NCI-H524 (cell line): ENCODE measurements at places on chromosomes 16 and 17.

GRCh38 chr17:44552361-44552760 lies 4.9 kb upstream of the FZD2 start:
- no peak for DNase-seq

GRCh38 chr17:18045691-18046350 lies 6.6 kb downstream of the GID4 start:
- no peak for DNase-seq

- no peak for DNase-seq
These were observed 33.5 kb downstream of the HS3ST3B1 start for GRCh38 chr17:14334276-14334840.

DNA sequence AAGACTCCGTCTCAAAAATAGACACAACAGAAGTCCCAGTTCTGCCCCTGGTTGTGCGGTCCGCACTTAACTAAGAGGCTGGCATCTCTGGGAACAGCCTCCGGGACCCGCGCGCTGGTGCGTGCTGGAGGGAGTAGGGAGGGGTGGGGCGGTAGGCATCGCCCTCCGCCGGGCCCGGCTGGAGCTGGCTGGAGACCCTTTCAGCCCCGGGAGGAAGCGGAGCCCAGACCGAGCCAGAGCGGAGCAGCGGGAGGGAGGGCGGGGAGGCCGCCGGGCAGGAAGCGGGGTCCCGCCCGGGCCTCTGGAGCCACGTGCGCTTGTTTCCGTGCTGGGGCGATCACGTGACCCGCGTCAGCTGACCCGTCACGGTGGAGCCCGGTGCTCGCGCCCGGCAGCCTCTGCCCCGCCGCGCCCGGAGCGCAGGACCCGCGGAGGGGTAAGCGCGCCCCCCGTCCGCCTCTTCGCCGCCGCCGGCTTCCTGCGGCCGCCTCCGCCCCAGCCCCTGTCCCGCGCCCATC lies at the start of gene WDR81:
Gene WDR81 (plus strand): TSS at position 354 of the 518 bp plus-strand sequence. CDS start 256 bp downstream, outside the sequence.
- peak; percentile 69 for DNase-seq

GRCh38 chr17:17840751-17841591 lies 4.2 kb upstream of the SREBF1 start:
- peak; percentile 51 for DNase-seq

DNA sequence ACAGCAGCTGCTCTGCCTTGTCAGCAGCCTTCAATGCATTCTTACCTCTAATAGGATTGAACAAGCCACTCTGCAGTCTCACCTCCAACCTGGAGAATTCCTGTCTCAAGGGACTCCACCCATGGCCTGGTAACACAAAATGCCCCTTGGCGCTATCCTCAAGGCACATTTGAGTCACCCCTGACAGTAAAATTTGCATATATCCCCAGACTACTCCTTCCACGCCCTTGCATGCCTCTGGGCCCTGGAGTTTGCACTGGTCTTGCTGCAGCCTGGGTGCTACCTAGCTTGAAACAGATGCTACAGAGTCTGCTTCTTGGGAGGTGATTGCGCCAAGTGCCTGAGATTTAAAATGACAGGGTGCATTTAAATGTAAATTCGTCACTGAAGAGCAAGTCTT lies 391.4 kb upstream of the MAF start:
- no peak for DNase-seq

DNA sequence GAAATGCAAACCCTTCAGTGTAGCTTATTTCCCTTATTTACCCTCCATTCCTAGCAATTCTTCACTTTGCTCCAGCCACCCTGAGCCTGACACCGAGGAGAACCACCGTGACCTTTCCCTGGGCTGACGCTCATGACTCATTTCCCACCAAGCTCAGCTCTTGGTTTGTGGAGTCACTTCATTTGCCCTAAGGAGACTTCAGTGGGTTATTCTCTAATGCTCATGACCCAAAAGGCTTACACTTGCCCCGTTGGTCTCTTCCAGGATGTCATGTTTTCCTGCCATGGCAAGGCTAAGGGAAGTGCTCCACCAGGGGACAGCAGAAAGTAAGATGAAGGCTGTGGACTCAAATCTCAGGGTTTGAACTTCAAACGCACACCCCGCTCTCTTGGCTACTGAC lies 161.0 kb downstream of the CBLN1 start:
- DNase-seq, result no peak

- no peak for DNase-seq
These were observed 10.7 kb upstream of the TCF25 start for GRCh38 chr16:89862732-89863131.

- DNase-seq, result peak; percentile 95
These were observed 2.8 kb downstream of the TRAF4 start for GRCh38 chr17:28746611-28747050.

DNA sequence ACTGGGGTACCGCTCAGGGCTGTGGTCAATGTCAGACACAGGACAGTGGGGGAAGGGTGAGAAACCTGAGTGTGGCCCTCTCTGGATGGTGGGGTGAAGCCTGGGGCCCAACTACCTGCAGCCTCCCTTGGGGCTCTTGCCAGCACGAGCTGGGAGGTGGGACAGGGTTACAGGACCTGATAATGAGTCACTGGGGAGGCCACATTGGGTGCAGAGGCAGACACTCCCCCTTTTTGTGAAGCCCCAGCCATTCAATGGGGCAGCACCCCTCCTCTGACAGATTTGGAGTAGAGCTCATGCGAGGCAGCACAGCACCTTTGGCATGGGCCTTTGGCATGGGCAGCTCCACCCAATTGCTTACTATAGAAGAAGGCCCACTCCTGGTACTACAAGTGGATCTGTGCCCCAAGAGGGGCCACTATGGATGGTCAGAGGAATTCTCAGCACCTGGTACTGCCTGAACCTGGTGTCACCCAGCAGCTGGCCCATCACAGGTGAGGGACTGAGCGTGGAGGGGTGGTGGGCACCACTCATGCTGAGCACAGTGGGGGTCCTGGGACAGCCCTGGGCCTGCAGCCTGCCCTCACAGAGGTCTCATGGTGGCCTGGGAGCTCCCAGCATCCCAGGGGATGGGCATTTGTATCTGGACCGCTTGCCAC lies 45.2 kb upstream of the SMPD3 start:
- no peak for DNase-seq

DNA sequence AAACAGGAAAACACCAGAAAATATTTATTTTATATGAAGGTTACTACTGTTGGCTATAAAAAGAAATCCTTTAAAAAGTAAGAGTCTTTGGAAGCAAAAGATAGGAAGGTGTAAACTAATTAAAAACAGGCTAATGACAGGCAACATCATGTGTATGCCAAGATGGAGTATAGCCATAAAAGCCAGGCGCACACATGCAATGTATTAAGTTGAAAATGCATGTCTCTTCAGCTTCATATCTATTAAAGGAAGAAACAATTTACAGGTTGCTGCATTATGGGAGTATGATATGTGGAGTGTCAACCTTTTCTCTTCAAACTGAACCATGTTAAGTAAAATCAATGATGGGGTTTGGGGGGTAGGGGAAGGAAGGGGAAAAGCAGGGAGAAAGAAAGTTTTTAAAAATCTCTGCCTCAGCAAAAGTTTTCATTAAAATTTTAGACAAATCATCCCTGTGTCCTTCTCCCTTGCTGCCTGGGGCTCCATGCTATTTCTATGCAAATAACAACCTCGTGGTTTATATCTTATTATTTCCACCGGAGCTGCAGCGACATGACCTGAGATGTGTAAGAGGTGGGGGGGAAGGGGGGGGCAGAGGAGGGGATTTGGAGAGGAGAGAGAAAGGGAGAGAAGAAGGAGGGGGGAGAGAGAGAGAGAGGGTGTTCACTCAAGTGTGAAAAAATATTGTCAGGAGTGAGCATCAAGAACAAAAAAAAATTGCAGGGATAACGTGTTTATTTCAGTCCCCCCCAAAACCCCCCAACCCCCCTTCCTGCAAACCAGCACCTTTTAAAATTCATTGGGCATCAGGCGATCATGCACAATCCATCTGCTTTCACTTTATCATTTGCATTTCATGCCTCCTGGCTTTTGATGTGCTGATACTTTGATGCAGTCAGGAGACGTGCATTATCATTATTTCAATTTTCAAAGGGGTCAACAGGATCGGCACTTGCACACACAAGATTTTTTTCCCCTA lies 197.6 kb downstream of the AATF start:
- no peak for DNase-seq

- DNase-seq, result no peak
These were observed 27.1 kb upstream of the MYLK3 start for GRCh38 chr16:46775214-46775613.
